Activated CD4-positive, alpha-beta T cell treated with anti-CD3 and anti-CD28 coated beads for 48 hours (primary cell): ENCODE measurements at places on chromosomes 3 and 15.

DNA sequence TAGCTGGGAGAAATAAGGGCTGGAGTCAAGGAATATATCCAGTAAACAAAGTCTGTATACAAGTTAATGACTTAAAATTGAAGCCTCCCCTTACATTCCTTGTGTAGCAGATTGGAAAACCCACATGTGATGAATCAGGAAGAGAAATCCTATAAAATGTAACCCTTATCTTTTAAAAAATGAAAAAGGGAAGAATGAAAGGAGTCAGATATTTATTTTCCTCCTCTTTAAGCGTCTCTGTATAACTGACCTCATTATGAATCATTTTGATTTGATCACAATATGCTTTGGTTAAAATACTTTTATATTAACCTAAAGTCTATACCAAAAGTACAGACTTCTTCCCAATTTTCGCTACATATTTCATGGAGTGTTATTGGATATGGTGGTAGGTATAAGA lies 316.3 kb upstream of the STAC start:
- no peak for DNase-seq

- no peak for DNase-seq
Observed at GRCh38 chr3:377158-377561, 180.6 kb downstream of the CHL1 start.

- DNase-seq, result no peak
Observed at GRCh38 chr15:23869396-23869795, 182.3 kb upstream of the NDN start.

GRCh38 chr15:71293723-71294122 lies 178.5 kb downstream of the THSD4 start:
- no peak for DNase-seq

DNA sequence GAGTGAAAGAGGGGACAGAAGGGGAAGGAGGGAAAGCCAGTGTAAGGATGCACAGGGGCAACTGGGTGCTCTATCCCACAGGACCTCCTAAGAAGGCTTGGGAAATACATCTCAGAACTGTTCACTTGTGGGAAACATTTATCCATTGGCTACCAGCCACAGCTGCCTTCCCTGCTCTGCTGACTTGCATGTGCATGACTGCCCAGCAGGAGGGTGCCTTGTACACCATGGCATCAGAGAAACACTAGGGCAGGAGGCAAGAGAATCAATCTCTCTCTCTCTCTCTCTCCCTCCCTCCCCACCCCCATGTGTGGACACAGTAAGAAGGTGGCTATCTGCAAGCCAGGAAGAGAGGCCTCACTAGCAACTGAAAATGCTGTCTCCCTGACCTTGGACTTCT lies 62.9 kb upstream of the ZBTB38 start:
- DNase-seq, result peak; percentile 26

DNA sequence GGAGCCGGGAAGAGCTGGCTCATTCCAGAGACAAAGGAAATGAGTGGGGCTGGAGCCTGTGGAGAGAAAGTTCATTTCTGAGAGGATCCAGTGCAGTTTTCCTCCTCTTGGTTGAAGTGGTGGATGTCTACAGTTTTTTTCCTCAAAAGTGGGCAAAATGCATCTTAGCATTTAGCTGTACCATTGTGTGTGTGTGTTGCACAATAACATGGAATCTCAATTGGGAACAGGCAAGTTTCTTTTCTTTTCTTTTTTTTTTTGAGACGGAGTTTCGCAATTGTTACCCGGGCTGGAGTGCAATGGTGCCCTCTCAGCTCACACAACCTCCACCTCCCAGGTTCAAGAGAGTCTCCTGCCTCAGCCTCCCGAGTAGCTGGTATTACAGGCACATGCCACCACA lies 101.5 kb upstream of the UBE2E1 start:
- DNase-seq, result no peak

- DNase-seq, result no peak
Observed at GRCh38 chr15:68405378-68406250, 26.3 kb downstream of the ITGA11 start.

DNA sequence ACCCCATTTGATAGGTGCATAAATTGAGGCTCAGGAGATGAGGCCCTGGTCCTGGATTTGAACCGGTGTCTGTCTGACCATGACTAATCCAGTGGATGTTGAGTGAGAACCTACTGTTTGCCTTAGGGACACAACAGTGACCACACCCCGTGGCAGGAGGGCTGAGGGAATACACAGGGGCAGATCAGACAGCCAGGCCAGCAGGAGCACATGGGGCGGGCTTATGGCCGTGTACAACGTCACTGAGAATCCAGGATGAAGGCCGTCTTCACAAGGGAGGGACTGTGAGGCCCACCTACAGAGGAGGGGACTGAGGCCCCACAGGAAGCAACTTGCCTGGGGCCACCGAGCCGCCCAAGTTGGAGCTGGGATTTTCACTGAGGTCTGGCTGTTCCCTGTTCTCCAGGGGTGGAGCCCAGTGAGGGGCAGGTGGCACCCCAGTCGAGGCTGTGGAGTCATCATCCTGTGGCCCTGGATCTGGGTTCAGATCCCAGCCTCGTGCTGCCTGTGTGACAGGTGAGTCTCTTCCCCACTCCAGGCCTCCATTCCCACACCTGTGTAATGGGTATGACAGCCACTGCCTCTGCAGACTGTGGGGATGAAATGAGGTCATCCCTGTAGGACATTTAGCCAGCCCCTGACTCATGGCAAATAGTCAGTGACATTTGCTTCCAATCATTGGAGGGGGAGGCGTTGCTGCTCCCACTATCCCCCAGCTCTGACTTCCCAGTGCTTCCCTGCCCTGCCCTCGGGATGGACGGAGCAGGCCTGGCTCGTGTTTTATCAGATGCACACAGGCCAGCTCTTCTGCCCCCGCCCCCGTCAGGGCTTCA lies 6.3 kb upstream of the PLXND1 start:
- no peak for DNase-seq

GRCh38 chr3:149586871-149587270 lies 71.0 kb downstream of the WWTR1 start:
- no peak for DNase-seq

DNA sequence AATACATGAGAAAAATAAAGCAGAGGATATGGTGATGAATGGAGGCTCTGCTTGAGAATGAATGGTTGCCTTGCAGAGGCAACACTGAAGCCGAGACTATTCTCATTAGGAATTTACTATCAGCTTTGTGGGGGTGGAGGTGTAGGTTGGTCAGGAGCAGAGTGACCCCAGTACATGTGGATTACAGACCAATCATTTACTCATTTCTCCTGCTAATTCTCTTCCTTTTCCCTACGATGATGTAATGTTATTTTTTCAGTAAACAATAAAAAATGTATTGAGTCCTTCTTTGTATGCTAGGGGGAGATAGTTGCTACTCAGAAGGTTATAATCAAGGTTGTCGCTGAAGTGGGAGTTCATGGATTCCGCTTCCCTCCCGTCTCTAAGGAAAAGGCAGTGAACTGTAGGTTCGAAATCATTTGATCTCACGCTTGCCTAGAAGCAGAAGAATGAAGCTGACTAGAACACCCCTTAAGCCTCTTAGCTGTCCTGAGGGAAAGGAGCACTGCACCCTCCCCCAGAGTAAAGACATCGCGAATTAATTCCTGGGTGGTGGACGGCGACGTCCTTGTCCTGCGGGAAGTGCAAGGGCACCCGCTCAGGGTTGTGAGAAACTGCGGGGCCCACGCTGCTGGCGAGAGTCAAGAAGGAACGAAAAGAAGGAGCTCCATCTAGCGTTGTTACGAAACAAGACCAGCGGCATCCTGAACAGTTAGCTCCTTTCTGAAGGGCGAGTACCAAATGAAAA lies 213.2 kb upstream of the PFN2 start:
- DNase-seq, result peak; percentile 57

DNA sequence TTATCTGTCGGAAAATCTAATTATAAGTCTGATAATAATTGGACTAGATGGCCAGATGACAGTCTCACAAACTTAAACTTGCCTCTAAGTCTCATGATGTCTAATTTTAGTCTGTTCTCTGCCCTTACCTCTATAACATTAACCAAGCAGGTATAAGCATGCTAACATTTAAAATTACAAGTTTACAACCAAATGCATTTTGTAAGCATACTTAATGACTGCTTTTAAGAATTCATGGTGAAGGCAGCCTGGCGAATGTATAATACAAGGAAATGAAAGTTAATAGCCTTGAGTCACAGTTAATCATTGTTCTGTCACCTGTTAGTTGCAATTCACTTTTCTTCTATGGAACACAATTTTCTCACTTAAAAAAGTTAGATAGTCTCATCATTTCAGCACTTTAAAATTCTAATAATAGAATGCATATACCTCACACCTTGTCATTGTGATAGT lies 16.5 kb downstream of the BCHE start:
- no peak for DNase-seq

DNA sequence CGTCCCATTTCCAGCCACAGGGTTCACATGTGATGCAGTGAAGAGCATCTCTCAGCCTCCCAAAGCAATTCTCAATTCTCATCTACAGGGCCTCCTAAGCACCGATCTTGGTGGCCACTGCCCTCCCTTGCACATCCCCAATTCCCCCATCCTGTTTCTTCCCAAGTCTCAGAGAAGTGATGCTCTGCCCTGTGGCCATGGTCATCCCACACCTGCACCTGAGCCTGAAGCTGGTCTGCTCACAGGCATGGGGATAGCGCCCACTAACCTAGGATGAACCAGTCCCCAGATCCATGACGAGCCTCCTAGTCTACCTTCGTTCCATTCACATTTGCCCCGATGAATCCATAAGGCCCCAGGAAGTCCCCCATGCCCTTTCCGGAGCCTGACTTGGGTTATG lies 201.5 kb downstream of the UACA start:
- no peak for DNase-seq

DNA sequence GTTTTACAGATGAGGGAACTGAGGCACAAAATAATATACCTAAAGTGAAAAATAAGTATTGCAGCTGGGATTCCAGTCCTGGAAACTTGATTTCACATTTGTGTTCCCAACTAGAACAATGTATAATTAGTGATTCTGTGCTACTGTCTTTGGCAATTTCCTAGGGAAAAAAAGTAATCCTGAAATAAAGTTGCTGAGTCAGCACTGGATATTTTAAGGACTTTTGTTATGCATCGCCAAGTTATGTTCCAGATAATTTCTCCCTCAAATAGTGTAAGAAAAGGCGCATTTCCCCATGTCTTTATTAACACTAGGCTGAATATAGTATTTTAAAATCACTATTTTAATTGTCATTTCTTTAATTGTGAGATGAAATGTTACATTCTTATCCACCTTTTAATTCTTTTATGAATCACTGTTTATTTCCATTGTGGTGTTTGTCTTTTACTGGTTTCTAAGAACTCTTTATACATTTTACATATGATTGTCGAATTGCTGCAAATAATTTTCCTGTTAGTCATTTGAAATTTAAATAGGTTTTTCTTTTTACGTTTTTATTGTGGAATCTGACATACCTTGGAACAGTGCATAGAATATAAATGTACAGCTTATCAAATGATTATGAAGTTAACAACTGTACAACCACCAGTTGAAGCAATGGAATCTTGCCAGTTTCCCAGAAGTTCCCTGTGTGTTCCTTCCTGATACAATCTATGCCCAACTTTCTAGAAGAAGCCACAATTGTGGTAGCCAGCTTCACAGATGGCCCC lies 56.6 kb downstream of the SH3GL3 start:
- DNase-seq, result no peak

DNA sequence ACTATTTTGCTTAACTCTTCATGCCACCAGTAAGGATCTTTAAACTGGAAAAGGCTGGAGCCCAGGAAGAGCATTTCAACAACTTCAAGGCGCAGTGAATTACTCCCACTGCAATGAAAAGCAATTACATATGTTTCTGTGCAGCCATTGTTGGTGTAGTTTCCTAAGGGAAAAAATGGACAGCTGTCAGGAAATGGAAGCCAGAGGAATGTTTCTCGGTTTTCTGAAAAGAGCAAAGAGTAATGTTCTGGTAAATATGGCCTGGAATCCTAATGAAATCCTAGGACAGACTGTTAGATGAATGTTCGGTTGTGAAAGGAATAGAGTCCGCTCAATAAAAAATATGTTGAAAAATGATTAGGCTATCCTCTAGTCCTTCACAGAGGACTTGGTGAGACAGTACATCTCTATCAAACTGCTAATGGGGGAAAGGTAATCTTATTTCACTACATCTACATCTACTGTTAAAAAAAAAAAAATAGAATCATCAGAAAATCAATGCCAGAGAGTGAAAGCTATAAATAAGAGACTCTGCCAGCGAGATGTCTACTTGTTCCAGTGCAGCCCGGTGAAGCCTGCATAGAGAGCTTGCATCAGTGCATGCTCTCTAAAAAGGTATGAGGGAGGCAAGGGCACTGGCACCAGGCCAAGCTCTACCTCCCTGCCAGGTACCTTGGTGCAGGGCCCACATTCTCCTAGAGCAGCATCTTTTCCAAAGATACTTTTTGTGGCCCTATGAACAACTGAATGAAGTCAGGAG lies 68.2 kb upstream of the TJP1 start:
- DNase-seq, result no peak

DNA sequence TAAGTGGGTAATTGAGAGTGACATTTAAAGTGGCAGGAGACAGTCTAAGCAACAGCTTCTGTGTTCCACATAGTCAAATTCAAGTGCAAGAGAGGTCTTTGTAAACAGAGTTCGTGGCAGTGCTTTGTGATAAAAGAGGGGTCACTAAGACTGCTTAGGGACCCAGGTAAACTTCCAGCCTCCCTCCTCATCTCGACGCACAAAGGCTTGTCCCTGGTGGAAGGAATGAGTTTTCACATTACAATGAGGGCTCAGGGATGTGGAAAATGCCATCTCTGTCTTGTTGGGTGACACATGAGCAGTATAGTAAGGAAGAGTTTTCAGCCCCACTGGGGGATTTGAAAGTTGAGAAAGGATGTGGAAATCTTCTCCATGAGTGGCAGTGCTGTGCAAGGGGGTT lies 7.3 kb downstream of the GMNC start:
- DNase-seq, result no peak

DNA sequence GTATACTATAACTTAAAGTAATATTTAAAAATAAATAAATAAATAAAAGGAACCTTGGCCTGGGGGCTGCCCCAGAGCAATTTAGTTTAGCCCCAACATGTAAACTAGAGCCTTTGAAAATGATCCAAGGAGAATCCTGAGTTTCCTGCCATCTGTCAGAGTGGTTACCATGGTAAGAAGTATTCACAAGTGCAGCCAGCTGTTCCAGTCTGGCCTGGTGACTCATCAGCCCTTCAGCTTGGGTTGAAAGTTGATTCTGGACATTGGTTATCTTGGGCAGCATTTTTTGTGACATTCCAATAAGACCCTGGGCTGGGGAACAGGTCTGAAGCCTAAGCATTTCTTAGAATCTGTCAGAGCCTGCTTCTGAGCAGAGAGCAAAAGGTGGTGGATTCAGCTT lies 72.7 kb upstream of the LRTM1 start:
- DNase-seq, result no peak

GRCh38 chr3:64900617-64901521 lies 213.1 kb upstream of the ADAMTS9 start:
- DNase-seq, result no peak
